ENCODE measurements at places on chromosomes 11 and 22.
A peak's percentile ranks its signal among the peaks of the same experiment; 100 is the strongest.

- no peak for DNase-seq
These were observed 83.0 kb downstream of the ISX start for GRCh38 chr22:35148866-35149548.

DNA sequence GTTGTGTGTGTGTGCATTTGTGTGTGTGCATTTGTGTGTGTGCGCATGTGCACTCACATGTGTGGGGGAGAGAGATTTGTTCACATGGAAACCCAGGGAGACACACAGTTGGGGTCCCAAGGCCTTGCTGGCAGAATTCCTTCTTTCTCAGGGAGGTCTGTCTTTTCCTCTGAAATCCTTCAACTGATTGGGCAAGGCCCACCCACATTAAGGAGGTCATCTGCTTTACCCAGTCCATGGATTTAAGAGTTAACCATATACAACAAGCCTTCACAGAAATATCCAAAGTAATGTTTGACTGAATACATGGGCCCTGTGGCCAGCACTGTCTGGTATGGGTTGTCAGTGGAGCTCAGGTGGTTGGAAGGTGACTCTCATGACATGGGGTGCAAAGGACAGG lies 641.4 kb downstream of the BRD1 start:
- DNase-seq: no peak

GRCh38 chr11:3903207-3903896 lies 47.9 kb downstream of the STIM1 start:
- no peak for DNase-seq

- no peak for DNase-seq
These were observed 37.0 kb upstream of the KIRREL3 start for GRCh38 chr11:127037596-127037995.

GRCh38 chr11:64064374-64065140 lies 28.8 kb downstream of the FLRT1 start:
- no peak for DNase-seq

GRCh38 chr22:19387575-19387974 lies 44.0 kb downstream of the HIRA start:
- no peak for DNase-seq

GRCh38 chr11:2576549-2576948 lies 123.2 kb downstream of the KCNQ1OT1 start:
- DNase-seq: peak; percentile 9

GRCh38 chr11:122731500-122731913 lies 76.0 kb downstream of the UBASH3B start:
- no peak for DNase-seq

GRCh38 chr22:19970479-19971275 lies 29.1 kb upstream of the TXNRD2 start:
- peak; percentile 80 for DNase-seq

DNA sequence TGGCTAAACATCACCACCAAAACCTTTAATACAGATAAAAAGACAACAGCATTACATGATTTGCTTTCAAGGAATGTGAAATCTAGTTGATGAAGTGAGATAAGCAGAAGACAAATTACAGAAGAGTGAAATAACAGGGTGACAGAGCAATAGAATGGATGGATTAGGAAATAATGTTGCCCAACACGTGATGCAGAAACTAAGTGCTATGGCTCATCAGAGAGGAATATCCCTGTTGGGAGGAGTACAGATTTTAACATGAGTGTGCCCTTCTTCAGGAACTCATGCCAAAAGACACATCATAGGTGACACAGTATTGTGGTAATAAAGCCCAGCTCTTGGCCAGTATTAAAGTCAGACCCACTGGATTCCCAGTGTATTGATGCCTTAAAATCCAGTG lies 176.6 kb upstream of the RAG2 start:
- no peak for DNase-seq

All from activated naive CD4-positive, alpha-beta T cell treated with anti-CD3 and anti-CD28 coated beads, Interleukin-2, amount 50 U/mL, for 16 hours (primary cell).